Activated T-cell treated with anti-CD3 and anti-CD28 coated beads, Interleukin-2, amount 50 U/mL, for 48 hours (primary cell): ENCODE measurements at places on chromosomes 12 and 14.

- no peak for DNase-seq
Measured at GRCh38 chr14:103868242-103868897, 21.0 kb upstream of the PPP1R13B start.

GRCh38 chr12:11106288-11106687 lies 14.2 kb upstream of the TAS2R43 start:
- no peak for DNase-seq

DNA sequence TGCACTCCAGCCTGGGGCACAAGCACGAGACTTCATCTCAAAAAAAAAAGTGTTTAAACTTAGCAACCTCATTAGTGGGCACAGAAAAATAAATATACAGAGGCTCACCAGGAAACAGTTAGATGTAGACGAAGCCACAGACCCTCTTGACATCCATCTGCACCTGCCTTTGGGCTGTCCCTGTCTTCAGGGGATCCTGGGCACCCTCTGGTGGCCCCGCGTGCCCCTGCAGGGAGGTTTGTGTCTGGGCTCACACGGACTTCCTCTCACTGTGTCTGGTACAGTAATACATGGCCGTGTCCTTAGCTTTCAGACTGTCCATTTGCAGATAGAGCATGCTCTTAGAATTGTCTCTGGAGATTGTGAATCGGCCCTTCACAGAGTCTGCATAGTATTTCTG lies 916.5 kb downstream of the TMEM121 start:
- DNase-seq: peak; percentile 69

GRCh38 chr12:51752234-51752889 lies 96.2 kb downstream of the FIGNL2 start:
- no peak for DNase-seq

- no peak for DNase-seq
Measured at GRCh38 chr12:19483727-19484126, 44.4 kb downstream of the AEBP2 start.

DNA sequence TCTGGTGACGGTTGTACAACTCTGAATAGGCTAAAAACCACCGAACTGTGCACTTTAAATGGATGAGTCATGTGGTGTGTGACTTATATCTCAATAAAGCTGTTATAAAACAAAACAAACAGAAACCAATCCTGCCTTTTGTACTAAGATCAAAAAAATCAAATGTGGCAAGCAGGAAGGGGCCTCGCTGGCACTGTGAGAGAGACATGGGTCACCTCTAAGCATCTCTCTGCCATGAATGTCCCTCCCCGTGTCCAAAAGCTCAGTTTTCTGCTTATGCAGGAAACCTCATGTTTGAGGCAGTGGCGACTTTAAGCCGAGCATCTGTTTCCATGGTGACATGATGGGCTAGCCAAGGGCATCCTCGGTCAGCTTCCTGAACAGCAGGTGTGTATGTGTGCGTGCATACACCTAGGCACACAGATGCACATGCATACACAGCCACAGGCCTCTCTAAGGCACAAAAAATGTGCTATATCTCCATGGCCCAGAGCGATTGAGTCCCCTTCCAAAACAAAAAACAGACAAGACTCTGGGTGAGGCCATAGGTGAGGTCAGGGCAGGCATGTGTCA lies 44.4 kb downstream of the ARL6IP4 start:
- peak; percentile 66 for DNase-seq

DNA sequence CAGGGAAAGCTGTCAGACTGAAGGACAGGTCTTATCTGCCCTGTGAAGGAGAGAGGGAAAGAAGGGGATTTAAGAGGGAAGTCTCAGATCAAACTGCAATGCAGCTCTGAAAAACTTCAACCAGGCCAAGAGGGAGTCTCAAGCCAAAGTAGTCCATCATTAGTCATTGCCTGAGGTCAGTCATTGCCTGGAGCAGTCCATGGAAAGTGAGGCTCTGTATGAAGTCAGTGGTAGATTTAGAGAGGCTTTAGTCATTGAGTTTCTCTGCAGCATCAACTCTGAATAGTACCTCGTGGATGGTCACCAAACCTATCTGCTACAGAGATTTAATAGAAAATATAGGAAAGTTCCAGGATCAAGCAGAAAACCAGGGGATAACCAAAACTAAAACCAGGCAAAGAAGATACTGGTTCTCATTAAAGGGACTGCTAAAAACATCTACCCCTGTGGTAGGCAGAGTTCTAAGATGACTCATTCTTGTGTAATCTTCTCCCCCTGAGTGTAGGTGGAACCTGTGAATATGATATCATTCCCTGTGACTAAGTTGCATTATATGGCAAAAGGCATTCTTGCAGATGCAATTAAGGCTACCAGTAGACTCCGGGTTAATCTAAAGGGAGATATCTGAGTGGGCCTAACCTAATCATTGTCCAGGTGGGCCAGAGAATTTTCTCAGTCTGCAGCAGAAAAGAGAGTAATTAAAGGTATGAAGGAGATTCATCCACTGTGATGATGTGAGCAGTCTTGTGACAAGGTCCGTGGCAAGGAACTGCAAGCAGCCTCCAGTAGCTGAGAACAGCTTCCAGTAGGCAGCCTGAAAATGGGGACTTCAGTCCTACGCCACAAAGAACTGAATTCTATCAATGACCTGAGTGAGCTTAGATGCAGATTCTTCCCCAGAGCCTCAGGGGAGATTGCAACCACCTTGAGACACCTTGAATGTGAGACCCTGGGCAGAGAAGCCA lies 123.1 kb downstream of the GALC start:
- DNase-seq: no peak

- DNase-seq: no peak
Measured at GRCh38 chr14:100602621-100603230, 15.5 kb upstream of the BEGAIN start.

DNA sequence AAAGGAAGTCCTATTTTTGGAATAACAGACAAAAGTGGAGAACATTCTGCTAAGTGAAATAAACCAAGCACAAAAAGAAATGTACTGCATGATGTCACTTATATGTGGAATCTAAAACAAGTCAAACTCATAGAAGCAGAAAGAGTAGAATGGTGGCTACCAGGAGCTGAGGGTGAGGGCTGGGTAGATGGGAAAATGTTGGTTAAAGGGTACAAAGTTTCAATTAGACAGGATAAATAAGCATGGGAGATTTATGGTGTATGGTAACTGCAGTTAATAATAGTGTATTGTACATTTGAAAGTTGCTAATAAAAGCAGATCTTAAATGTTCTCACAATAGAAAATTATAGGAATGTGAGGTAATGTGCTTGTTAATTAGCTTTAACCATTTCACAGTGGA lies 12.8 kb downstream of the LUM start:
- no peak for DNase-seq

- no peak for DNase-seq
Measured at GRCh38 chr14:100902295-100903133, 1.0 kb downstream of the RTL1 start.

- DNase-seq: peak; percentile 74
Measured at GRCh38 chr12:57621497-57622292, 10.5 kb downstream of the ARHGEF25 start.

- peak; percentile 1 for DNase-seq
Measured at GRCh38 chr12:131375261-131375971, 335.5 kb upstream of the SFSWAP start.

- DNase-seq: no peak
Measured at GRCh38 chr12:15856097-15856982, 25.8 kb upstream of the STRAP start.

GRCh38 chr14:60276347-60276746 lies 27.3 kb downstream of the PPM1A start:
- no peak for DNase-seq

DNA sequence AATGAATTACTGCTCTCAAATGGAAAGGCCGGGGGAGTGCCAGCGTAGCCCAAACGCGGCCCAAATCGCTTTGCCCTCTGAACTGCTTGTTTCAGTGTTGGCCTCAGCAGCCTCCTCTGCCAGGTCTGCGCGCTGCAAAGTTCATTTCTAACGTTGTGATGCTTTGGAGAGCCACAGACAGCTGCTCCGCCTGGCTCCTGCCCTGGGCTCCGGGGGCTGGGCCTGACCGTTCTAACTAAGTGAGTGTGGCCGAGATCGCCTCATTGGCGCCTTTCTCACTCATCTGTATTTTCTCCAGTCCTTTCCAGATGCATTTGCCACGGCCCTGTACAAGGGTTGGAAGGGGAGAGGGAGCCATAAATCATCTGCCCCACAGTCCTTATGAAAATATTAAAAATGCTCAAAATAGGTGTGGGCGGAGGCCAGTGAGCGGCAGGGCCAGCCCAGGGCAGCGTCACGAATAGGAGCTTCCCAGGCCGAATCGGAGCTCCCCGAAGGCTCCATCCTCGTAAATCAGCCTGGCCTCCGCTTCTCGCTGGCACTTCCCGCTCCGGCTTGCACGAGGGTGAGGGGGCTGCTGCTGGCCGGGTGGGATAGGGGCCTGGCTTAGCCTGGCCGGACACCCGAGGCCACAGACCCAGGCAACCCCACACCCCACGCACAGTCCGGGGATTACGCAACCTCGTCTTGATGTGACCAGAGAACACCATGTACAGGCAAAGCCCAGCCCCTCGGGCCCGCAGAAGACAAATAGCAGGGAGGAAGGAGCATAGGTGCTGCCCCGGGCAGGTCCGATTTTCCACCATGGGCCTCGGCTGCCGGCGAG lies 196.6 kb upstream of the DIO3 start:
- no peak for DNase-seq

DNA sequence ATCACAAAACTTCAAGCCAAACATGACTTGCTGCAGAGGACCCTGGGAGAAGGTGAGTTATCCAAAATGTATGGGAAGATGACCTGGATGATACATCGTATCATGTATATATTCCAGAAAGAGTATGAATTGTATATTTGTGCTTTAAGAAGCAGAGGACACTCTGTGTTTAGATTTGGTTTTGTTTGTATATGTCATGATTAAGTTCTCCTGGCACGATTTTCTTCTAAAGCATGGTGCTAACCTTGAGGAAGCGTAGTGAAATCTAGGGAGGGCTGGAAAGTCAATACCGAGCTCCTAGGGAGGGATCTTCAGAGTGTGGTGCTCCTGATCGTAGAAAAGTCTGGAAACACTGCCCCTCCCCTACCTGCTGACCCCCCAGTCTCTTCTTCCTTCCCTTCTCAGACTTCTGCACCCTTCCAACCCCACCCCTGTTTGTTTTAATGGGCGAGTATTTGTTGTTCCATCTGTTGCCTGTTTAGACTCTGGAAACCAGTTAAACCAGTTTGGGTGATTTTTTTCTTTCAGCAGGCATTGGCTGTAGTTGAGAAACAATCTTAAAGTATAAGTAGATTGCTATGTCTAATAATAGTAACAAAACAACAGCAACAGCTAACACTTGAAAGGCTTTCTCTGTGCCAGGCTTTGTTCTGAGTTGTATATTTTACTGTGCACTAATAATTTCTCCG lies 141.6 kb downstream of the KICS2 start:
- no peak for DNase-seq

DNA sequence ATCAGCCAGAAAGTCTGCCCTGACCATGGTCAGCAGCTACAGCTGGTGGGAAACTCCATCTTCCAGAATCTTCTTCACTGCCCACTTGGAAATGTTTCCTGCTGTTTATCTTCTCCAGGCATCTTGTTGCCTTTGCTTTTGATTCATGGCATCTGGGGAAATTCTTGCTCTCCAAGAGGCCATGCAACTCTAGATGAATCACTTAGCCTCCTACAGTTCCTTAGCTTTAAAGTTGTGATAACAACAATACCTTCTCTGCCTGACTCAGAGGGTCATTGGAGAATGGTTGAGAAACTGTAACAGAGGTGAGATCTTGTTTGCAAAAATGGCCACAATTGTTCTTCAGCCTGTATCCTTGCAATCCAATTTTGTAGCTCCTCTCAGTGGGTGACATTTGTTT lies 121.0 kb upstream of the VRK1 start:
- no peak for DNase-seq

DNA sequence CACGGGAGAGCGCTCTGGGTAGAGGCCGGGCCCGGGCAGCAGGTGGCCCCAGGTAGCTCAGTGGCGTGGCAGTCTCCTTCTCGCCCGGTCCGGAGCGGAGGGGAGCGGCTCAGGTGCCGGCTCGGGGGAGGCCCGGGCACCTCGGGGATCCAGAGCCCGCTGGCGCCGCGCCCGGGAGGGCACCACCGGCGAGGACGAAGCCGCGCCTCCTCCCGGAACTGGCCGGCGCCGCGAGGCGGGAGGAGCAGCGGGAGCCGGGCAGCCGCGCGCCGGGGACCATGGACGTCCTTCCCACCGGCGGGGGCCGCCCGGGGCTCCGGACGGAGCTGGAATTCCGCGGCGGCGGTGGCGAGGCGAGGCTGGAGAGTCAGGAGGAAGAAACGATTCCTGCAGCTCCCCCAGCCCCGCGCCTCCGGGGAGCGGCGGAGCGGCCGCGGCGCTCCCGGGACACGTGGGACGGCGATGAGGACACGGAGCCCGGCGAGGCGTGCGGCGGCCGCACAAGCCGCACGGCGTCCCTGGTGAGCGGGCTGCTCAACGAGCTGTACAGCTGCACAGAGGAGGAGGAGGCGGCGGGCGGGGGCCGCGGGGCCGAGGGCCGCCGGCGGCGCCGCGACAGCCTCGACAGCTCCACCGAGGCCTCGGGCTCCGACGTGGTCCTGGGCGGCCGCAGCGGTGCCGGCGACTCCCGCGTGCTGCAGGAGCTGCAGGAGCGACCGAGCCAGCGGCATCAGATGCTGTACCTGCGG lies 21.5 kb upstream of the GNS start:
- DNase-seq: peak; percentile 42

- DNase-seq: no peak
Measured at GRCh38 chr12:65595016-65595560, 229.2 kb upstream of the HMGA2 start.

- no peak for DNase-seq
Measured at GRCh38 chr12:31832740-31833729, 104.2 kb upstream of the AMN1 start.

DNA sequence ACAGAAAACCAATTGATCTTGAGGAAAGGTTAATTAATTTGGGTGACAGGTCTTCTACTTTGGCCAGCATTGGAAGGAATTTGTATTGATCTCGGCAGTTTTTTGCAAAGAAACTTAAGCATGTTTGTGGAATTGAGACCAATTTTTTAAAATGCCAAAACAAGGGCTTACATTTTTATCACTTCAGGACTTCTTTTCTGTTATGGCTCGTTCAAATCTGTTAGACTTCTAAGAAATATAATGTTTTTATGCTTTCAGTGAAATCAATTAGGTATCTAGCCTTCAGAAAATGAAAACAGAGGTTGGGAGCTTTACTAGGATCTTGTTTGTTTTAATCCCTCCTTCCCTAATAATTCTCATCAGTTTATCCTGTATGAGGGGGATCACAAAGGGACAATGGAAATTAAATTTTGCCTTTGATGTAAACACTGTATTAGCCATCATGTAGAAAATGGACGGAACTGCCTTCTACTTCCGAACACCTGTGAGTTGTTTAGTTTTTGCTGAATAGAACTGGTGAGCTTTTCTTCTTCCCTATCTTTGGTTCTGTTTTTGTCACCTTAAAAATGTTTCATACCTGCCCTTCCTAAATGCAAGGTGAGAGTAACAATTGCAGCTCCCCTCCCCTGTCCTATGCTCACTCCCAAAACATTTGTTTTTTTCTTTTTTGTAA lies 7.8 kb downstream of the FOXA1 start:
- DNase-seq: no peak

- DNase-seq: no peak
Measured at GRCh38 chr12:6734506-6735387, 10.9 kb downstream of the COPS7A start.
